ENCODE measurements at places on chromosomes 6 and 20.

DNA sequence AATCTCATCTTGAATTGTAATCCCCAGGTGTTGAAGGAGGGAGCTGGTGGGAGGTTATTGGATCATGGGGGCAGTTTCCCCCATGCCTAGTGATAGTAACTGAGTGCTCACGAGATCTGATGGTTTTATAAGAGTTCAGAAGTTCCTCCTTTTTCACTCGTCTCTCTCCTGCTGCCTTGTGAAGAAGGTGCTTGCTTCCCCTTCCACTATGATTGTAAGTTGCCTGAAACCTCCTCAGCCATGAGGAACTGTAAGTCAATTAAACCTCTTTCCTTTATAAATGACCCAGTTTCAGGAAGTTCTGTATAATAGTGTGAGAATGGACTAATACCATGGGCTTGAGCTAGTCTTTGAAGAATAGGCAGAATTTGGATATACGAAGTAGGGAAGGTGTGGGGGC lies 113.9 kb downstream of the RIN2 start:
- DNase-seq = no peak

- no peak for DNase-seq
Observed at GRCh38 chr20:49353348-49353747, 75.5 kb upstream of the ZNFX1 start.

GRCh38 chr6:24249926-24250325 lies 107.9 kb downstream of the DCDC2 start:
- no peak for DNase-seq

GRCh38 chr6:144123836-144124235 lies 26.5 kb upstream of the STX11 start:
- DNase-seq = no peak

GRCh38 chr6:86937219-86938079 lies at the start of gene HTR1E:
HTR1E (plus strand) TSS chr6:86937528; CDS start chr6:87015335, 77,807 bp downstream.
- no peak for DNase-seq

DNA sequence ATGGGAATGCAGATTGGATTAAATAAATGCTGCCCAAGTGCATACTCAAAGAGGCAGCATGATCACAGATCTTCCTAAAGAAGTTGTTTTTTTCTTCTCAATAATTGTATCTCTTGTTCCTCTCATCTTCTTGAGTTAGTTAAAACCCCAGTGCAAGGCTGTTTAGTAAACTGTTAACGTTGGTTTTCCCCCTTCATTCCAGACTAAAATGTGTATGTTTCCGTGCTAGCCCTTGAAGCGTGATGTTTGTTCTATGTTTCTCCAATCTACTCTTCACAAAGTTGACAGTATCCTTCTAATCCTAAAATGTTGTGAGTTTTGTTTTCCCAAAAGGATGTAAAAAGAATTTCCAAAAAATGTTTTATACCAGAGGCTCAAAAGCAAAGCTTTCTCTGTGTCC lies 15.6 kb downstream of the CYP24A1 start:
- no peak for DNase-seq

DNA sequence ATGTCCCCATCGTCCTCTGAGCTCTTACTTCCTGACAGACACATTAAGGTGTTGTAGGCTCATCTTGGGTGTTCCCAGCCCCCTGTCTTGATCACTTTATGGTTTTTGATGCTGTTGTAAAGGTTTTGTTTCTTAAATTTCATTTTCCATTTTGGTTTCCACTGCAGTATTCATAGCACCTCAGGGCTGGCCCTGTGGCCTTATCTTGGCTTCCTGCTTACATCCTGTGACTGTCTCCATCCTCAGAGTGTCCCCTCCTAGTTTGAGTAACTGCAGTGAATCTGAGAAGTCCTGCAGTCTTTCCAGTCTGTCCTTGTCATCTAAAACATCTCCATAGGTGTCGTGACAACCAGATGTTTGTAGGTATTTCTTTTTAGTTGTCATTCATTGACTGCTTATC lies 50.9 kb downstream of the JARID2 start:
- DNase-seq = peak; percentile 39

GRCh38 chr6:122673343-122673961 lies 63.2 kb downstream of the PKIB start:
- no peak for DNase-seq

GRCh38 chr6:127190552-127190951 lies 72.1 kb downstream of the RSPO3 start:
- no peak for DNase-seq

GRCh38 chr6:55433446-55434130 lies 106.3 kb downstream of the GFRAL start:
- no peak for DNase-seq
